B cell (primary cell): ENCODE measurements at places on chromosomes 7 and 10. TPM values are rescaled to one million over a fixed set of nuclear protein-coding genes. Genes with fewer than 3 reads are reported as not detected.
A peak's percentile ranks its signal among the peaks of the same experiment; 100 is the strongest.

The CALHM3 gene
- not detected in 2 replicates for polyA plus RNA-seq

The PRSS37 gene
- polyA plus RNA-seq = not detected in 2 replicates

The SH3PXD2A gene
- polyA plus RNA-seq = 3.2 and 5.1 TPM in 2 replicates

DNA sequence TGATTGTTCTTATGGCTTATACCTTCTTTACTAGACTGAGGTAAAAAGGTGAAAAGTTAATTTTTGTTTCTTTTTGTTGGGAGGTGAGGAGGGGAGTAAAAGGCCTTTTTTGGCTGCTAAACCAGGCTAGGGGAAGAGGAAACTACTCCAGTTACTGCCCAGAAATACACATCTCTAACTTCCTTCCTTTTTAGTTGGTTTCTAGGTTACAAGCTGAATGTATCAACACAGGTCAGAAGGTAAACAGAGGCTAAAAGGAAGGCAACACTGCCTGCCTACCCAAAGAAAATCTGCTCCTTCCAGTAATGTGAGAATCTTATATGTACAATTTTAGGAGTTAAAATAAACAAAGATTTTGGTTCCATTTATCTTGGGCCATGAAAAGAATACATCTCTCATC, 140.4 kb downstream of the NRBF2 start:
- peak; percentile 72 for DNase-seq

GRCh38 chr7:96991546-96992191, 13.7 kb upstream of the DLX6 start:
- no peak for DNase-seq

DNA sequence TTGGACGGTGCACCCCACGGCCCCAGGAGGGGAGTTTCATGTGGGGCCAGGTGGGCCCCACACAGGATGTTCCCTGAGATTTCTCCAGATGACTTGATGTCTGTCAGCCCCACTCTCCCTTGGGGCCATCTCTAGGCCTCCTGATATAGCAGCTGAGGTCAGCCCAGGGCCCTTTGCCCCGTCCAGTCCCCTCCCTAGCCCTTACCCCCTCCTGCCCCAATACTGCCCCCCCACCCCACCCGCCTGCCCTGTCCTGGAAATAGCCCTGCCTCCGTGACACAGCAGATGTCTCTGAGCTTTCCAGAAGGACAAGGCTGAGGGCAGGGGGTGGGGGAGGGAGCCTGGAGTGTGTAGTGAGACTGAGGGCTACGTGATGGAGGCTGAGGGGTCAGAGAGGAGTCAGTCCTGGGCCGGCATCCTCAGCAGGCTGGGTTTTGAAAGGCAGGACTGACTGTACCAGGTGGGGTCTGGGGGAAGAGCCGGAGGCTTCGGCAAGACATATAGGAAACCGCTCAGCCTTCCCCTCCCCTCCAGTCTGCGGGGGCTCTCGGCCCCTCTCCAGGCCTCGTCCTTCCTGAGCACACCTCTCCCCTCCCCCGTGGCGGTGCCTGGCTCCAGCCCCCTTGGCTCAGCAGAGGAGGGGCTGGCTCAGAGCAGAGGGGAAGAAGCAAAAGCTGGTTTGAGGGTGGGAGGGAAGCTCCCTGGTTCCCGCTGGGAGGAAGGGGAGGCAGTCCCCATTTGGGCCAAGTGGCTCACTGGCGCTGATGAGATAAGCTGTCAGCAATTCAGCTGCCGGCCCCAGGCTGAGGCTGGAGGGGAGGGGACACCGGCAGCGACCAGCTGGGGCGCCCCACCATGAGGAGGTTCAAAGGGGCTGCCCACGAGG, 2.0 kb downstream of the FLNC start:
- DNase-seq = peak; percentile 28

The LFNG gene
- 56.1 and 73.3 TPM in 2 replicates for polyA plus RNA-seq

- no peak for DNase-seq
Observed at GRCh38 chr7:151755131-151755801, 121.6 kb downstream of the PRKAG2 start.

DNA sequence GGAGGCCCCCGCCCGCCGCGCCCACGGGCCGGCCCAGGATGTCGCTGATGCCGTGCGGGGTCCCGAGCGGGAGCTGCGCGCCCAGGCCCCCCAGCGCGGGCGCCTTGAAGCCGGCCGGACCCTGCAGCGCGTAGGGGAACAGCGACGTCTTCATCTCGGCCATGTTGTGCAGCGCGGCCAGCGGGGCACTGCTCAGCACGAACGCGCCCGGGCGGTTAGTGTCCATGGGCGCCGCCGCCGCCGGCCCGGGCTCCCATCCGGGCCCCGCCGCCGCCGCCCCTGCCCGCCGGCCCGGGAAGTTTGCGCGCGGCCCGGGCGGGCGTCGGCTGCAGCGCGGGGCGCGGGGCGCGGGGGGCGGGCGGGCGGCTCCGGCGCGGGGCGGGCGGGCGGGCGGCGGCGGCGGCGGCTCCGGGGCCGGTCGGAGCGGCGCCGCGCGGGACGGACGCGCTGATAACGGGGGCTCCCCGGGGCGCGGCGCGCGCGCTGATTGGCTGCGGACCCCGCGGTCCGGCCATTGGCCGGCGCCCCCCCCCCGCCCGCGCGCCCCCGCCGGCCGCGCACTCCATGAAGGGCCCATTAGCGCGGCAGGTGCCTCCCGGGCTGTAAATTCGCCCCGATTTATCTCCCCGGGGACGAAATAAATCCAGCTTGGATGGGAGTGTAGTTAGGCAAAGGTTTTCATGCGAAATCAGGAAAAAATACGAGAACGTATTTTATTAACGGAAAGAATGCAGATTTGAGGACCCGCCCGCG, at the start of gene NKX6-2:
Gene NKX6-2 (minus strand): TSS at position 425 of the 753 bp plus-strand sequence. CDS start 199 bp downstream, at position 226.
- no peak for DNase-seq

The FKBP6 gene
- polyA plus RNA-seq = not detected in 2 replicates

GRCh38 chr10:35641676-35642034, 441 bp downstream of the FZD8 start:
- DNase-seq = peak; percentile 55

The NPY4R2 gene
- not detected in 2 replicates for polyA plus RNA-seq
